GM19239 (cell line): ENCODE measurements at places on chromosomes 1 and 21.

GRCh38 chr1:184199036-184199435 lies 147.5 kb downstream of the TSEN15 start:
- DNase-seq = no peak

DNA sequence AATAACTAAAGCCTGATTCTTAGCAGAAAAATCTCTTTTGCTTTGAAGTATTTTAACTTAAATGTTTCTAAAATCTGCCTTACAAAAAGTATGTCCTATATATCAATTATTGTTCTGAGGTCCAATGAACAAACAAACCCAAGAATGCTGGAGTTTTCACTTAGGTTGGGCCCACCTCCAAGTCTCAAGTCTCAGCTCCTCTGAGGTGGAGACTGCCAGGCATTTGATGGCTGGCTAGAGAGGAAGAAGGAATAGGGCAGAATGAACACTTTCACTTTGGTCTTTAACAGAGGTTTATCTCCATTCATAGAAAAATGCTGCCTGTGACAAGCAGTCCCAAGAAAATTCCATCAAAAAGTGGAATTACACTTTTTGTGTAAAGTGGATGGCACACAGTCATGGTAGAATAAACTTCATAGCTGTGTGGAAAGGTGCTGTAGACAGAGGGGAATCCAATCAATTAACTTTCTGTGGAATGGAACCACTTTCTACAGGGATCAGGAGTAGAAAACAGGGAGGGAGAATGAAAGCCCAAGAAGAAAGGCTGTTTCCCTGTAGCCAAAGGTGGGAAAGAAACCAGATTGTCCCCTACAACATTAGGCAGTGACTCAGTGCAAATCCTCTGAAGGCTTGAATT lies 349.4 kb upstream of the RUNX1 start:
- DNase-seq = no peak

DNA sequence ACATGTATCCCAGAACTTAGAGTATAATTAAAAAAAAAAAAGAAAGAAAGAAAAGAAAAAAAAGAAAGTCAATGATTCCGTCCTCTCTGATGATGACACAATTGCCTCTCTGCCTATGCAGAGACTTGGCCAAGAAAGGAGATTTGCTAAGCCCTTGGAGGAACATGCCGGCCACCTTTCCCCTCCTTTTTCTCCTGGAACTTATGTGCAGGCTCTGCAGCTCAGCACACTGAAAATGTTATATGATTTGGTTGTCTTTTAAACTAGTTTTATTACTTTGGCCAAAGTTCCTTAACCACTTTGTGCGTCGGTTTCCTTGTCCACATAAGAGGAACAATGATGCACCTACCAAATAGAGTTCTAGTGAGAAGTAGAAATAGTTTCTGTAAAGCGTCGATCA lies 111.4 kb upstream of the ZNF644 start:
- no peak for DNase-seq

DNA sequence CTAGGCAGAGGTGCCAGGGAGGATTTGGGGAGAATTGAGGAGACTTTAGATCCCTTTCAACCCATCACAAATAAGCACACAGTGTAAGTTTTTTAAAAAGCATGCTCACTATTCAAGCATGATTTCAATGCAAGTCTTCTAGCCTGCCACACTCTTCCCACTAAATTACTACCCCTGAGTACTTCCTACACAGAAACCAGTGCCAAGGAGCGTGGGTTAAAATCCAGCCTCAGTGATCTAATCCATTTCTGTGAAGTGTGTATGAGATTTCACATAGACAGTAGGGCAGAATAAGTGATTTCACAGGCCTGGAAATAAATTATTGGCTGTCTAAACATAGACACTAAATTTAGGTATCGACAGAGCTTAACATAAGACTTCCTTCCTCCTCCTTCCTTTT lies 142.9 kb upstream of the ATP1B1 start:
- DNase-seq = no peak

DNA sequence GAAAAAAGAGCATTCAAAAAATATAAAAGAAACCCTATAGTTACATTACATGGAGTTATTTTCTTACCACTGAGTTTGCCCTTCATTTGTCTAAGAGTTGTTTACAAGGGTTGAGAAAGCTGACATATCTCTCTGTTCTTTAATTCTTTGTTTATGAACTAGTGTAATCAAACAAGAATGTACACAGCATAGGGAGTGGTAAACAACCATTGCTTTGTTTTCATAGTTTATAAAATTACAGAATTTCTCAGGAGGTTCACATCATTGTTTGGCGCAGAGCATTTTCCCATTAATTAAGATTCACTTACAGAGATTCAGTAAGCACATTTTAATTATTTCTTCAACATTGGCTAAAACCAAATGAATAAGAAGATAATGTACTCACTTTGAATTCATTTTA lies 87.6 kb downstream of the IFI44 start:
- no peak for DNase-seq

GRCh38 chr1:222464841-222465210 lies 83.1 kb downstream of the HHIPL2 start:
- DNase-seq = peak; percentile 21

DNA sequence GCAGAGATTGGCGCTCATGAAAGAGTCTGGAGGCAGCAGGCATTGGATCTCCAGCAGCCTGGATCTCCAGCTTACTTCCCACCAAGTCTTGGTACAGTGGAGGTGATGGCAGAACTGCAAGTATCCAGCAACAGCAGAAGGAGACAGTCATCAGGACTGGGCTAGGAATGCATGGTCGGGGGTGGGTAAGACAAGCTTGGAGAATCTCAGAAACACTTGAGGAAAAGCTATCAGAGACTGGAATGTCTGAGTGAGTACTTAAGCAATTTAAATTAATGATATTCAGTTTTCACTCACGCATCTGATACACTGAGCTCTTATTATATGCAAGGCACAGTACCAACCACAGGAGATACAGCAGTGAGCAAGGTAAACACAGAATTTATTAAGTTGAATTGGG lies 9.8 kb downstream of the TMEM35B start:
- no peak for DNase-seq

GRCh38 chr1:208931936-208932335 lies 651.6 kb upstream of the CAMK1G start:
- no peak for DNase-seq

DNA sequence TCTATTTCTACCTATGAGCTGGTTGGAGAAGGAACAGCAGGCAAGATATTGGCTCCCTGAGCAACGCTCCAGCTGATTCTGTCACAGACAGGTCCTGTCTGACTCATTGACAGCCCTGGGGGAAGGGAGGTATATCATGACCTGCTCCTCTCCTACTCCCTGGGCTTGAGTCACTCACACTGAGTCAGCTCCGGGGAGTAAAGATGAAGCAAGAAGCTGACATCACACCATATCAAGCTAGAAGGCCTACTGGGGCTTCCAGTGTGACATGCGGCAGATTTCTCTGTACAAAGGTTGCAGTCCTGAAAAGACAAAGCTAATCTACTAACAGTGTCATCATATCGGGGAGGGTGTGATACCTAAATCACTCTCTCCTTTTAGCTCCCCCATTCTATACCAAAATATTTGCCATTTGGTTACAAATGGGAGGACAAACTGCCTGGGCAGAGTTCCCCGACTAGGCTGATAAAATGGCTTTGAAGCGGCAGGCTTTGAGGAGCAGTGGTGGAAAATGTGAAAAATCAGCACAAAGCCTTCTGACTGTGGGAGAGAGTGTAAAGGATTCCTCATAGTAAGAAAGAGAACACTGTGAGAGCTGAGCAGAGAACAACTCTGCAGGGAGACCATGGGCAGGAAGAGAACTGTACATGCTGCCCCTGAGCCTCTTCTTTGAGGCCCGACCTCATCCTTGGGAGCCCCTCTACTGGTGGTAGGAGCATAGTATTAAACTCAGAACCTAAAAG lies 15.5 kb downstream of the PI4KB start:
- DNase-seq = no peak
